ENCODE measurements at places on chromosomes 3 and 15.

GRCh38 chr3:52061121-52061910, 4.9 kb upstream of the DUSP7 start:
- H3K27me3 ChIP-seq = no peaks in the 10 kb centered on the region
- H3K27ac ChIP-seq = no peak overlapping the region
- H3K4me3 ChIP-seq = peak overlapping the region; percentile 3
- no peak for DNase-seq
- no peaks in the 10 kb centered on the region for H3K36me3 ChIP-seq

- no peak overlapping the region for H3K4me3 ChIP-seq
- H3K36me3 ChIP-seq = no peaks in the 10 kb centered on the region
- H3K27me3 ChIP-seq = peaks cover 2% of the 10 kb centered on the region
- no peak for DNase-seq
Observed at GRCh38 chr3:193520738-193521137, 34.0 kb downstream of the ATP13A4 start.

- H3K4me1 ChIP-seq = peaks cover 22% of the 10 kb centered on the region
Observed at GRCh38 chr3:126356373-126357264, 589 bp downstream of the KLF15 start.

GRCh38 chr3:3589715-3590130, 209.5 kb upstream of the LRRN1 start:
- peaks cover 25% of the 10 kb centered on the region for H3K4me1 ChIP-seq
- H3K27ac ChIP-seq = no peak overlapping the region
- no peak overlapping the region for H3K4me3 ChIP-seq
- H3K27me3 ChIP-seq = no peaks in the 10 kb centered on the region

DNA sequence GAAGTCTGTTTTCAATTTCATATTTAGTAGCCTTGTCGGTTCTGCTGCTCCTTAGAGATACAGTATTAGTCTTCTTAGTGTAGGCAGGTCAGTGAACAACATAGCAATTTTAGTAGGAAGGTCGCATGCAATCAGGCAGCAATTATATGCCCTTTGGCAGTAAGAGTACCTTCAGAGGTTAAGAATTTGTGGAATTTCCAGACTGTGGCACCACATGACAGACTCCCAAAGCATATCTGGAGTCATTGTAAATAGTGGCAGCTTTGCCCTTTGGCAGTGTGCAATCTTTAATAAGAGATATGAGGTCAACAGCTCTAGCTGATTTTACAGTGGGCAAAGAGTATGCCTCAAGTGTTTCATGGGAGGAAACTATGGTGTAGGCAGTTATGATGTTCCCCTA, 1532.5 kb upstream of the CADM2 start:
- DNase-seq = no peak
- no peaks in the 10 kb centered on the region for H3K36me3 ChIP-seq
- no peaks in the 10 kb centered on the region for H3K27me3 ChIP-seq
- H3K27ac ChIP-seq = no peak overlapping the region
- H3K4me3 ChIP-seq = no peak overlapping the region
- no peaks in the 10 kb centered on the region for H3K4me1 ChIP-seq

DNA sequence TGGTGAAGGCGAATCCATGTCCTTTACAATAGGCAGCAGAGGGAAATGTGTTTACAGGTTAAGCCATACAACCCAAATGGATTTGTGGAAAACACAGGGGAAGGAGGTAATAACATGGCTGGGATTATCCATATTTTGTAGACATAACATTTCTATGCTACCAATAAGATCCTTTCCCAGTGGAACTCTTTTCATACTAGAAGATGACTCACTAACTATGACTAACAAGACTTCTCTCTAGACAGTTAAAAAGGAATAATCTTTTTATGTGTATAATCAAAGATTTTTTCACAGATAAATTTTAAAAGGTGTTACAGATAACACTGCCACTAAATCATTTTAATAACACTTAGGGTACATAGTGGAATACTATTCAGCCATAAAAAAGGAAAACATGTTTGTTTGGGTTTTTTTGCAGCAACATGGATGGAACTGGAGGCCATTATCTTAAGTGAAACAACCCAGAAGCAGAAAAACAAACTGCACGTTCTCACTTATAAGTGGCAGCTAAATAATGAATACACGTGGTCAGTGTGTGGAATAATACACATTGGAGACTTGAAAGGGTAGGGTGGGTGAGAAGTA, 39.6 kb downstream of the VPS13C start:
- H3K36me3 ChIP-seq = peaks cover 39% of the 10 kb centered on the region
- no peak for DNase-seq
- H3K27me3 ChIP-seq = no peaks in the 10 kb centered on the region
- no peak overlapping the region for H3K4me3 ChIP-seq
- no peaks in the 10 kb centered on the region for H3K4me1 ChIP-seq

DNA sequence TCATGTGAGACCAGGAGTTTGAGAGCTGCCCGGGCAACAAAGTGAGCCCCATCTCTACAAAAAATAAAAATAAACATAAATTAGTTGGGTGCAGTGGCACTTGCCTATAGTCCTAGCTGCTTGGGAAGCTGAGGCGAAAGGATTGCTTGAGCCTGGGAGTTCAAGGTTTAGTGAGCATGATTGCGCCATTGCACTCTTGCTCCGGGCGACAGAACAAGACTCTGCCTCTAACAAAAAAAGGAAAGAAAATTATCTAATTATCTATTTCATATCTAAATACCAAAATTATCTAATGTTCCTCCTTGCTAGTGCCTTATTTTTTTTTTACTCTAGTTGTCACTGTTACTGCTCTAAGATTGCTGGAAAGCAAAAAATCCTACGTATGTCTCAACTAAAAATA, 16.7 kb upstream of the PAK6 start:
- no peak overlapping the region for H3K27ac ChIP-seq
- DNase-seq = no peak
- H3K4me3 ChIP-seq = no peak overlapping the region
- H3K36me3 ChIP-seq = peaks cover 5% of the 10 kb centered on the region
- H3K27me3 ChIP-seq = no peaks in the 10 kb centered on the region

- no peak for DNase-seq
Observed at GRCh38 chr3:16350597-16351318, 85.7 kb downstream of the OXNAD1 start.

GRCh38 chr15:30928076-30928475, 24.4 kb downstream of the FAN1 start:
- H3K36me3 ChIP-seq = peaks cover 18% of the 10 kb centered on the region
- peaks cover 10% of the 10 kb centered on the region for H3K4me1 ChIP-seq
- H3K27me3 ChIP-seq = no peaks in the 10 kb centered on the region
- no peak for DNase-seq
- H3K27ac ChIP-seq = no peak overlapping the region
- no peak overlapping the region for H3K4me3 ChIP-seq

DNA sequence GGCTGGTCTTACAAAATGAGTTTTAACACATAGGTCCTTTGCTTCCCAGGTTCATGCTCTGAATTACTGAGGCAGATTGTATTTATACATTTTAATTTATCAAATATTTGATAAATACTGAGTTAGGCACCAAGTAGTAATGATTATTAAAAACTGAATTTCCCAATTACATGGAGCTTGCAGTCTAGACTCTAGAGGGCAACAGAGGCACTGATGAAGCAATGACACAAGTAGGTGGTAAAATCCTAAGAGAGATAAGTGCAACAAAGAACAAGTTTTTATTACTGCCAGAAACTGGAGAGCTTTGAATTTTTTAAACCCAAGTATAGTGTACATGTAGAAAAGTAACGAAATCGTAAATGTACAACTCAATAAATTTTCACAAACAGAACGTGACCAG, 406.2 kb upstream of the RARB start:
- no peak overlapping the region for H3K27ac ChIP-seq
- DNase-seq = no peak
- H3K4me3 ChIP-seq = no peak overlapping the region
- H3K36me3 ChIP-seq = no peaks in the 10 kb centered on the region

DNA sequence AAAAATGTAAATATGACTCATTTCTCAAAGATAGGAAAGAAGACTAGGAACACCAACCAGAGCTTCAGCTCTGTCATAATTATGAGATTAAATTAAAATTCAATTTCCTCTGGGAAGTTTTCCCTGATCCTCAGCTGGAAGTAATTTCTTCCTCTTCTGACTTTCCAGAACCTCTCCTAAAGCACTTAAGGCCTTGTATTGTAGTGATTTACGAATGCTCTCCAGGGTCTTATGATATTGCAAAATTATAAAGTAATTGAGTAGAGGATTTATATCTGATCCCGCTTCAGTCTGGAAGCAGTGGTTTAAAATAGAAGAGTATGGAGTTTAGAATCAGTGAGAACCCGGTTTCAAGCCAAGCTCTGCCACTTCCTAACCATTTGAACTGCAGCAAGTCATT, 279.8 kb downstream of the ZPLD1 start:
- H3K27me3 ChIP-seq = no peaks in the 10 kb centered on the region
- DNase-seq = no peak
- H3K27ac ChIP-seq = peak overlapping the region; percentile 8
- H3K36me3 ChIP-seq = no peaks in the 10 kb centered on the region

- H3K4me3 ChIP-seq = no peak overlapping the region
- H3K27ac ChIP-seq = peak overlapping the region; percentile 21
- no peak for DNase-seq
- H3K4me1 ChIP-seq = no peaks in the 10 kb centered on the region
Observed at GRCh38 chr3:56720849-56721248, 37.8 kb upstream of the TASOR start.

GRCh38 chr15:39054128-39054732, 489.6 kb upstream of the RASGRP1 start:
- DNase-seq = no peak
- H3K4me1 ChIP-seq = peaks cover 4% of the 10 kb centered on the region
- H3K4me3 ChIP-seq = no peak overlapping the region
- H3K27me3 ChIP-seq = no peaks in the 10 kb centered on the region
- H3K36me3 ChIP-seq = peaks cover 2% of the 10 kb centered on the region

GRCh38 chr3:17831366-17831765, 88.9 kb upstream of the TBC1D5 start:
- H3K27ac ChIP-seq = no peak overlapping the region
- no peaks in the 10 kb centered on the region for H3K4me1 ChIP-seq
- no peak overlapping the region for H3K4me3 ChIP-seq
- no peaks in the 10 kb centered on the region for H3K27me3 ChIP-seq
- no peaks in the 10 kb centered on the region for H3K36me3 ChIP-seq
- DNase-seq = no peak

GRCh38 chr3:156330415-156330814, 210.0 kb downstream of the KCNAB1 start:
- no peaks in the 10 kb centered on the region for H3K4me1 ChIP-seq
- H3K36me3 ChIP-seq = no peaks in the 10 kb centered on the region
- H3K27ac ChIP-seq = no peak overlapping the region
